ENCODE measurements at places on chromosomes 4 and X. TPM values are rescaled to one million over a fixed set of nuclear protein-coding genes. Genes with fewer than 3 reads are reported as not detected.

The PHF8 gene
- 15.4 TPM for total RNA-seq

The USP17L13 gene
- not detected for total RNA-seq

The MAGEE2 gene
- total RNA-seq = not detected

The CNGA1 gene
- not detected for total RNA-seq

DNA sequence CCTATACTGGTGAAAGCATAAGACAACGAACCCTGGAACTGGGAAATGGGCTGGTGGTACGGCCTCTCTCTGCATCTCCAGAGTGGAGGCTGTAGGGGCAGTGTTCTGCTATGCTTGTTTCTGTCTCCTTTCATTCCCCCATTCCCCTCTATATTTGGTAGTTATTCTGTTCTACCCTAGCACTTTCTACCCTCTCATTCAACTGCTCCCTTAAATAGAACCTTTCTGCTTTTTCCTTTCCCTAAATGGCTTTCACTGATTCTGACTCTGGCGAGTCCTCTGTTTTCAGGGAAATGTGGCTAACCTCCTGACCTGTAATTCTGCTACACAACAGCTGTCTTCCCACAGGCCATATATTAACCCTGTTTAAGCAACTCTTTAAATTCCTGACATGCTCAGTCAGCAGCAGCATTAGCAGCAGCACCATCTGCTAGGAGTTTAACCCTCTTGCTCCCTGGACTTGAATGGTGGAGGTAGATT is 94.2 kb downstream of the CXCL13 start:
- DNase-seq = peak; percentile 22
